CD4-positive, alpha-beta T cell (primary cell): ENCODE measurements at places on chromosomes 1 and 21.

DNA sequence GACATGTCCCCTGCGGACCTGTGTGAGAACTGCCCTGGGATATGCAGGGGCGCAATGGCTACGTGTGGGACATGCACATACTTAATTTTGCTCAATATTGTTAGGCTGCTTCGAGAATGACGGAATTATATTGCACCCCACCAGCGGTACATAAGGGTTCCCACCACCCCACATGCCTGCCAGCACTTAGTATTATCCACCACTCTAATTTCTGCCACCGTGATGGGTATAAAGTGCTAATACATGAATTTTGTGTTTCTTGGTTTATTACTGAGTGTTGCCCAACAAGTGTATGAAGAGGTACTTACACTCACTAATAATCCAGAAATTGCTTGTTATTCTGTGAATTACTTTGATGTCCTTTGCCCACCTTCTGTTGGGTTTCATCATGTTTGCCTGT is 52.1 kb upstream of the ACOT11 start:
- no peak for DNase-seq

GRCh38 chr1:2641381-2642130 is 8.7 kb upstream of the MMEL1 start:
- DNase-seq: no peak

DNA sequence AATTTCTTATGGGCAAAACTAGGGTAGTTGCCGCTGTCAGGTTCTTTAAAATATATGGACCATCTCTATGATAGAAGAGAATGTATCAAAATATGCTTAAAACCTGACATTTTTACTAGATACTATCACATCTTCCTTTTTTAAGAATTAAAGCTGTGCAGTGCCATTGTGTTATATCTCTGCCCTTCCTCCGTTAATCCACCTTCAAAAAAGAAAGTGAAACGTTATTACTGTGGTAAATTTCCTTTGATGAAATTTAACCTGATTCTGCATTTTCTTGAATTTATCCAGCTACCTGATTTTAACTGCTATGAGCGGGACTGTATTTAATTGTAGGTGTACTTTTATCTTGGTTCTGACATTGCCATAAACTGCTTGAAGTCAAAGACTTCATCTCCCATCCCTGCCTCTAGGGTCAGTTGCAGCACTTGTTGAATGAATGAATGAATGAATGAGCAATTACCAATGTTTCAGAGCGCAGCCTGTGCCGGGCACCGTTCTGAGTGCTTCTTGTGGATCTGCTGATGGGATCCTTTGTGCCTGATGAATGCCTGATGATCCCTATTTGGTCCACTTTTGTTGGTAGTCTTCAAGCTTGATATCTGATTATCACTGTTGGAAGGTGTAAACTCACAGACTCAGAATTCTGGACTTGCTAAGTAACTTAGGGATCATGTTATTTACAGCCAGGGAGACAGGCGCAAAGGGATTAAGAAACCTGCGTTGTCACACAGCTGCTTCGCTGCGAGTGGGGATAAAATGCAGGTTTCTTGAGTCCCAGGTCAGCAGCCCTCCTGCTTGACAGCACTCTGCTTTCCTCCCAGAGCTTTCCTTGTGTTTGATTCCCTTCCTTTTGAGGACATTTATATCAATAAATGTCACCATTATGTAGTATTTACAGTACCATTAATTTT is 30.1 kb downstream of the SMYD2 start:
- no peak for DNase-seq

DNA sequence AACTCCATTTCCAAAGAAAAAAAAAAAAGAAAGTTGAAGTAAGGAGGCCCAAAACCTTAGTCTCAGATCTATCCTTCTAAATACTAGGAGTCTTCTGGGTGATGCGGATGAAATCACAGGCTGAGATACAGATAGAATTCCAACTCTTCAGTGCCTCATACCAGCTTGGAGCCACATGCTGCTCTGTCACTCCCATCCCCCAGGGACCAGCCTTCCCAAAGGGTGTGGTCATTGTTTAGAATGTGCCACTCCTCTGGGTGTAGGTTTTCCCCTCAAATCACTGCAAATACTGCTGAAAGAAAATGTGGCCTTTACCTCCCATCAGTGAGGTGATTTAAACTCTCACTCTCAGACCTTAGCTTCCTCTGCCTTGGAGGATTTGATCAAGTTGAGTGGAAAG is 112.9 kb downstream of the CDC7 start:
- no peak for DNase-seq

- no peak for DNase-seq
Measured at GRCh38 chr1:110893908-110894490, 21.1 kb downstream of the CD53 start.

- no peak for DNase-seq
Measured at GRCh38 chr21:38811257-38811656, 5.5 kb downstream of the ETS2 start.

DNA sequence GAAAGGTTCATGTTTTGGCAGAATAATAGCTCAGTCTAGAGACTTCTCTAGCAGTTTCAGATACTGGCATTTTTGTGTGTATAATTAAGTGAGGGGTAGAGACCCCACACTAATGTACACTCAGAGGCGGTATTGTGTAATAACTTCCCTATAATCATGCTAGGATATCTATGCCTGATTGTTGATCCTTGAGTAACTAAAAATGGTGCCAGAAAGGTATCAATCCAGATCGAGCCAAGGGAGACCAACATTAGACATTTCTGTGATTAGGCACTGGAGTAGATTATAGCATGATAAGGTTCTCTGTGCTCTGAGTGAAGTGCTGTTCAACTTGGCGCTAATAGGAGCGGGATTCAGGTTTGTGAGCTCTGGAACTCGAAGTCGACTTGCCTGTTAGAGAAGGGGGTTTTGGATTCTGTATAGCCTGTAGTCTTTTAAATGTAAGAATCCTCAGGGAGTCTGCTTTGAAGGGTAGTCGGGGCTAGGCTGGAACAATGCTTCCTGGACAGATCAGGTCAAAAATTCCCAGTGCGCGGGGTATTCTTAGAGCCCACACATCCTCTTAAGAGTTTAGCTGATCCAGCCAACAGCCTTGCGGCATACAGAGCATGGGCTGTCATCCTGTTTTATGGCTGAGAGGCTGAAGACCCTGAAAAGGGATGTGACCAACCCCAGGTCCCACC is 24.2 kb downstream of the MAN1C1 start:
- DNase-seq: no peak

GRCh38 chr21:31629972-31630711 is 29.4 kb upstream of the SOD1 start:
- DNase-seq: no peak

DNA sequence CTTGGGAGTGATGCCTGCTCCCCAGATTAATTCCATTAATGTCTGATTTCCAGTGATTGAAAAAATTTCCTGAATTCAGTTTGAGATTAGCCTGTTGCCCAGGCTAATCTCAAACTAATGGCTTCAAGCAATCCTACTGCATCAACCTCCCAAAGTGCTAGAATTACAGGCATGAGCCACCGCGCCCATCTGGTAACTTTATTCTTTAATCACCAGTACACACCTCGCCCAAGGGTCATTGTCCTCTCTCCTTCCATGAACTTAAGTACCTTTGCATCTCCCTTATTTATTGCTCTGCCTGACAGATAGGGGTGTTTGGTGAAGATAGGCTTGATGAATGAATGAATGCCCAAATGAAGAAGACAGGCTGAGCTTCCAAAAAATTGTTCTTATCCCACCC is 366.5 kb downstream of the SIPA1L2 start:
- no peak for DNase-seq

GRCh38 chr1:177069490-177069889 is 95.0 kb downstream of the ASTN1 start:
- DNase-seq: no peak

GRCh38 chr1:229381234-229381633 is 38.4 kb upstream of the CCSAP start:
- DNase-seq: no peak

DNA sequence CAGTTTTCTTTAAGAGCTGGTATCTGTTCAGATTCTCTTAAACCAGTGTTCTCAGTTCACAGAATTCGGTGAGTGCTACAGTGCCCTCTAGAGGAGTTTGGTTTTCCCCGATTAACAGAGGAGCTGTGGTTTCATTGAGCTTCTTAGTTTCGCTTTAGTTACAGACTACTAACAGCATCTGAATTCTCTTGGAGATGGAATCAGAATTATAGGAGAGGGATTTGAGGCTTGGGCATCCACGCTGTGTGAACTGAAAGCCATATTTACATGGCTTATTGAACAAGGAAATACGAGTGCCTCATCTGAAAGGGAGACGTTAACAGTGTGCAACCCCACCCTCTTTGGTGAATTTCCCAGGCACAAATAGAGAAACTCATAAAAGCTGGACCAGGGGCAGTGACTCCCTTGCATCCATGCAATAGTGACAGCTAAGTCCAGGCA is 202.0 kb downstream of the USH2A start:
- no peak for DNase-seq

GRCh38 chr1:42938645-42939615 is 19.7 kb downstream of the SLC2A1 start:
- DNase-seq: no peak

GRCh38 chr1:101221945-101222429 is 14.8 kb upstream of the S1PR1 start:
- no peak for DNase-seq

GRCh38 chr1:169894424-169895145 is 889 bp upstream of the SCYL3 start:
- DNase-seq: no peak

DNA sequence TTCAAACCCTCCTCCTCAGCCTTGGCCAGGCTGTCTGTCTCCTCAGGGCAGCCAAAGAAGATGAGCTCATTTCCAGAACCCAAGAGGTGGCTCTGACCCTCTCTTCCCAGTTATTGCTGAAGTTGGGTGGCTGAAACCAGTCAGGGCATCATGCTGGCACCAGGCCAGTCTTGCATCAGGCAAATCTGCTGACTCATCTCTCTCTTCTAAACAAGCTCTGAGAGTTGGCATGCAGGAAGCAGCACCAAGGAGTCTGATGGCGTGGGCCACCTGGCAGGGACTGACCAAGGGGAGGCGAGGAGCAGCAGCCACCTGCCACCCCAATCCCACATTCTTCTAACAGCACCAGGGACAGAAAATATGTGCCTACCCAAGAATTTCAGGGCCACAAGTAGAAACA is 104.8 kb upstream of the ATP1A1 start:
- peak; percentile 14 for DNase-seq

DNA sequence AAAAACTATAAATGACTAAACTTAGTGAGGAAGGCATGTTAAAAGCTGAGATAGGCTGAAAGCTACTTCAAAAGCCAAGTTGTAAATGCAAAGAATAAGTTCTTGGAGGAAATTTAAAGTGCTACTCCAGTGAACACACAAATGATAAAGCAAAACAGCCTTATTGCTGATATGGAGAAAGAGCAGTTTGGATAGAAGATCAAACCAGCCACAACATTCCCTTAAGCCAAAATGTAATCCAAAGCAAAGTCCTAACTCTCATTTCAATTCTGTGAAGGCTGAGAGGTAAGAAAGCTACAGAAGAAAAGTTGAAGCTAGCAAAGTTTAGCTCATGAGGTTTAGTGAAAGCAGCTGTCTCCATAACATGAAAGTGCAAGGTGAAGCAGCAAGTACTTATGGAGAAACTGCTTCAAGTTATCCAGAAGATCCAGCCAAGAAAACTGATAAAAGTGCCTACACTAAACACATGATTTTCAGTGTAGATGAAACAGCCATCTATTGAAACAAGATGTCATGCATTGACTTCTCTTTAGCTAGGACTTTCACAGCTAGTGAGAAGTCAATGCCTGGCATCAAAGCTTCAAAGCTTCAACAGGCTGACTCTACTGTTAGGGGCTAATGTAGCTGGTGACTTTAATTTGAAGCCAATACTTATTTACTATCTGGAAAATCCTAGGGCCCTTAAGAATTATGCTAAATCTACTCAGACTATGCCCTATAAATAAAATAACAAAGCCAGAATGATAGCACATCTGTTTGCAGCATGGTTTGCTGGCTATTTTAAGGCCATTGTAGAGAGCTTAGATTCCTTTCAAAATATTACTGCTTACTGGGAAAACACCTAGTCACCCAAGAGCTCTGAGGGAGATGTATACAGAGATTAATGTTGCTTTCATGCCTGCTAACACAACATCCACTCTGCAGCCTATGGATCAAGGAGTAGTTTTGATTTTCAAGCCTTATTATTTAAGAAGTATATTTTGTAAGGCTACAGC is 188.6 kb downstream of the EIF4G3 start:
- no peak for DNase-seq

DNA sequence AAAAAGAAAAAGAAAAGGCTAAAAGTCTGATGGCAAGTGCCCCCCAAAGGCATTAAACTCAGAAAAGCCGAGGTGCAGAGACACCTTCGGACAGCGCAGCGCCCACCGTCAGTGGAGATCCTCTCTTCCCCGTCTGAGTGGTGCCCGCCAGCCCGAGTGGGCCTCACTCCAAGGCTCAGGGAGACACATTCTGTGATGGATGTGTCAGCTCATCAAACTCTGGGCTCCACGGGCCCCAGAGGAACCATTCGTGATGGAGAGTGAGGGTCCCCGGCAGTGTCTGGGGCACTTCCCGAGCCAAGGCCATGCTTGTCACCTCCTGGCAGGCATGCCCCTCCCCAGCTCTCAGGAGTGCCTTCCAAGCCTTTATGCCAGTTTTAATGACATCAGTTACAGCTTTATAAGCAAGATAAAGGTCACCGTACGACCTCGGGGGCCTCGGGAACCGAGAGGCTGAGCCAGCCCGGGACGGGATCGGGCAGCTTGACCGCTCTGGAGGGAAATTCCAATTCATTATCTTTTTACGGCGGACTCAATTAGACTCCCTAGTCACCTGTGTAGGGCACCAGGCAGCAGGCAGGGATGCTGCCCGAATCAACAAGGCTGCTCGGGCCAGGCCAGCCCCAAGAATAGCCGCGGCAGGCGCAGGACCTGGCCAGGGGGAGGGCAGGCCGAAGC is 49.5 kb downstream of the MORN1 start:
- no peak for DNase-seq

- no peak for DNase-seq
Measured at GRCh38 chr1:92504291-92505014, 17.7 kb upstream of the GFI1 start.

DNA sequence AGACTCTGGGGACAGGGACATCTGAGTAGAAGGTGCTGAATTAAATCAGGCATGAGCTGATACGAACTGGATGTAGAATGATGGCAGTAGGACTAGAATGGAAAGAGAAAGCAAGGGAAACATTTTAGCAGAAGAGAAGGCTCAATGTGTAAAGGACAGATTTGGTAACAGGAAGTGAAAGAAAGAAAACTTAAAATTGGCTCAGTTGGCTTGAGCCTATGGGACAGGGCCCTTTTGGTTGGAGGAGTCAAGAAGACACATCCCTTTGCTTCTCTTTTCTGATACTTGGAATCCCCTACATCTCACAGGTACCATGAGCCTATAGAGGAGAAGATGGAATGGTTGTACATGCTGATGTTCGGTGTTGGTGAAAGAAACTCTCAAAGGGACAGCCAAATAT is 300.6 kb upstream of the PLXNA2 start:
- DNase-seq: no peak

- DNase-seq: no peak
Measured at GRCh38 chr1:51671527-51672325, 54.8 kb downstream of the OSBPL9 start.
